ENCODE measurements at places on chromosomes 7 and 10.

GRCh38 chr10:13146379-13146778, 15.0 kb upstream of the MCM10 start:
- no peak for DNase-seq

DNA sequence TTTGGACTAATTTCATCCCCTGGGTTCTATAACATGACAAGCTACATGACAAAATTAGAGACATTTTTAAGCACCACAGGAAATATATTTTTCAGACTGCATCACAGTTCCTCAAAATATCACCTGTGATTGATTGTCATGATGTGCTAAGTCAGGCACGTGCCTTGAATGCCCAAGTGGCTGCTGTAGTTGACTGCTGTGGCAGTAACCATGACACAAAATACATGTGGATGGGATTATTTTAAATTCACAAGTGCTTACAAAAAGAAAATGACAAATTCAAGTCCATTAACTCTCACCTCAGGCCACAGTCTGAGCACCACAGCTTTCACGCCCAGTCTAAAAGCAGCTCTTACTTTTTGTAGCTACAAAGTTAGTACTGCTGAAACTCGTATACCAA, 45.5 kb downstream of the TNPO3 start:
- DNase-seq: no peak

DNA sequence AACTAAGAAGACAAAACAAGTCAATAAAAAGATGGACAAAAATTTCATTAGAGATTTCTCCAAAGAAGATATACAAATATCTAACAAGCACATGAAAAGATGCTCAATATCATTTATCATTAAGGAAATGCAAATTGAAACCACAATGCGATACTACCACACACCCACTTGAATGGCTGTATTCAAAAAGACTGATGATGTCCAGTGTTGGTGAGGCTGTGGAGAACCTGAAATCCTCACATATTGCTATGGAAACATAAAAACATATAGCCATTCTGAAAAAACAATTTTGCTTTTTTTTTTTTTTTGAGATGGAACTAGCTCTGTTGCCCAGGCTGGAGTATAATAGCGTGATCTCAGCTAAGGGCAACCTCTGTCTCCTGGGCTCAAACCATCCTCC, 124.1 kb upstream of the LAMB4 start:
- no peak for DNase-seq

DNA sequence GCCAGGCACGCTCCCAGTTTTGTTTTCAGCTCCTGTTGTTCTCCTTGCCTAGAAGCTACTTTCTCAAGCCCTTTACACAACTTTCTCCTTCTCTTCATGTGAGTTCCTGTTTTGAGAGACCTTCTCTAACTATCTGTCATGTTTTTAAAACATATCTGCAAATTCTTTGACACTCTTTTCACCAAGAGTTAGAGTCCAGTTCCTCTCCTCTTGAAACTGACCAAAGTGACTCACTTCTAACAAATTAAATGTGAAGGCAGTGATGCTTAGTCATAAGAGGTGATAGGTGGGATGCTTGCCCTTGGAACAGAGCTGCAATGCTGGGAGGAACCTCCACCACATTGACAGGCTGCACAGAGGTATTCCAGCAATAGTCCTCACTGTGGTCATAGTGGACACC, 25.3 kb downstream of the ZSCAN25 start:
- DNase-seq: no peak

DNA sequence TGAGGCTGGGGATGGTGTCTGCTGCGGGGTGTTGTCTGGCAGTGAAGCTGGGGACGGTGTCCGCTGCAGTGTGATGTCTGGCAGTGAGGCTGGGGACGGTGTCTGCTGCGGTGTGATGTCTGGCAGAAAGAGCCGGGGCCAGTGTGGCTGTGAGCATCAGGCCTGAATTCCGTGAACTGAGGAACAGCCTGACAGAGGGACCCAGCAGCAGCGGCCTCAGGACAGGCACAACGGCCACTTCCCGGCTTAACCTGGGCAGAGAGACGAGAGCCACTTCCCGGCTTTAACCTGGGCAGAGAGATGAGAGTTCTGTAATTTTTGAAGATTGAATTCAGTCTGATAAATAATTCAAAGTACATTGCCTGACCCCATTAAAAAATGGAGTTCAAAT, 321.2 kb downstream of the PTPRN2 start:
- no peak for DNase-seq

DNA sequence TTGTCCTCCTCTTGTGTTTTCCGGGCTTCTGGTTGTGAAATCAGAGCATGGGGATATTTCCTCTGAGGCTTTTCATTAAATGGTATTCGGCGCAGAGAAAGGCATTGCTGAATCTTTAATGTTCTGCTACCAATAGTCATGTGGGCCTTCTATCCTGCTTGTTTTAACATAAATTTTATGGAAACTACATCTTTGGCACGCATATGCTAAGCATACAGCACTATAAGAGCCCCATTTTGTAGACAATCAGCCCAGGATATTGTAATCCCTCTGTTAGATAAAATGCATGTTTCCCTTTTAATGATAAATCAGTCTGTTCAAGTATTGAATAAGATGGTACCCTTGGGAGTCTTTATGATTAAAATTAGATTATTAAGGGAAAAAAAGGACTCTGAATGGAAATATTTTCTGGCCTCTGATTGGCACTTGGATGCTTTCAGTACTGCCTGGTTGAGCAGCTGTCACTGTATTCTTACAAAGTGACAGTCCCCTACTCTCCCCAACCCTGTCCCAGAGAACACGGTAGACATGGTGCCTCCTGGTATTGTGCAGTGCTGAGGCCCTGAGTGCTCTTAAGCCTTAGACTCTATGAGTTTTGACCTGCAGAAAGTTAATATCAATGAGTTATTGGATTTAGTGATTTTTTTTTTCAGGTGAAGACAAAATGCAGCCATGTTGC, 256.3 kb downstream of the POU6F2 start:
- DNase-seq: no peak

DNA sequence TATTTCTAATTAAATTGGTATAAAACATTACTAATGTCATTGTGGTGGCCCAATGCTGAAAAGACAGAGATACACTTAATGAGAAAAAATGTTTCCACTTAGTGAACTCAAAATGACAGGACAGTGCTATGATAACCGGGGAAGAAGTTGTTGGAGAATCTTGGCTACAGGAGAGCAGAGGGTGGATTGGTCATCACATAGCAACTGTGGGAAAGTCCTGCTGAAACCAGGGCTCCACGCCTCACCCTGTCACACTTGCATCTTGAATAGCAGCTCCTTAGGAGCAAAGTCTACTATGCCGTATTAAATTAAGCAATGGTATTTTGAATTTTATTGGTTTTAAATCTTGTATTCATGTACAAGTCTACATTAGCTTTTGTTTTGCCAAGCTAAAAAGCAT, 225.5 kb downstream of the KLF6 start:
- DNase-seq: no peak
